ENCODE measurements at places on chromosomes 2 and 18.

GRCh38 chr18:27661320-27662018 is 476.4 kb upstream of the CHST9 start:
- DNase-seq, result peak; percentile 81

DNA sequence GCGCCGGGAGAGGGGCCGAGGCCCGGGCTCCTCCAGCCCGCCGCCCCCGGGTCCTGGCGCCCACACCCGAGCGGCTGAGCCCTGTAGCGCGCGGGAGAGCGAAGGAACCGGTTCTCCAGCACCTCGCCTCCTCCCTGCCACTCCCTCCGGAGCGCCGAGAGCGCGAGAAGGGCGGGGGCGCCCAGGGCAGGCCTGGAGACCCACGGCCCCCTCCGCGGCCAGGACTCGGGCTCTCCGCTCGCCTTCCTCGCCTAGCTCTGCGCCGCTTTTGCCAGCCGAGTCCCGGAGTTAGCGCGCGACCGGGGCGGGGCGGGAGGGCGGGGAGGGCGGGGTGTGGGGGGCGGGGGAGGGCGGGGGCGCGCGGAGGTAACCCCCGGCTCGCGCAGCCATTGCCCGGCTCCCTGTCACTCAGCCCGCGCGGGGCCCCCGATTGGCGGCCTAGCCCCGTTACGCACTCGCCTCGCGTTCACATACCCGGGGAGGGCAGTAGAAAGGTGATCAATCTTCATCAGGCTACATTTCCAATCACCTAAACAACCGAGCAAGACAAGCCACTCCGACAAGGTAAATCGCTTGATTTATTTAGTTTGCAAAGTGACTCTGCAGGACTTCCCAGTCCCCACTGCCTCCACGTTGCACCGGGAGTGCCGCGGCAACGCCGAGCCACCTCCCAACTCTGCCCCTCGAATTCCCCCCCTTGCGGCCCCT is at the start of gene OTX1:
Gene OTX1 (plus strand): TSS at position 497 of the 708 bp plus-strand sequence. CDS start 2,161 bp downstream, outside the sequence.
- DNase-seq, result peak; percentile 54

DNA sequence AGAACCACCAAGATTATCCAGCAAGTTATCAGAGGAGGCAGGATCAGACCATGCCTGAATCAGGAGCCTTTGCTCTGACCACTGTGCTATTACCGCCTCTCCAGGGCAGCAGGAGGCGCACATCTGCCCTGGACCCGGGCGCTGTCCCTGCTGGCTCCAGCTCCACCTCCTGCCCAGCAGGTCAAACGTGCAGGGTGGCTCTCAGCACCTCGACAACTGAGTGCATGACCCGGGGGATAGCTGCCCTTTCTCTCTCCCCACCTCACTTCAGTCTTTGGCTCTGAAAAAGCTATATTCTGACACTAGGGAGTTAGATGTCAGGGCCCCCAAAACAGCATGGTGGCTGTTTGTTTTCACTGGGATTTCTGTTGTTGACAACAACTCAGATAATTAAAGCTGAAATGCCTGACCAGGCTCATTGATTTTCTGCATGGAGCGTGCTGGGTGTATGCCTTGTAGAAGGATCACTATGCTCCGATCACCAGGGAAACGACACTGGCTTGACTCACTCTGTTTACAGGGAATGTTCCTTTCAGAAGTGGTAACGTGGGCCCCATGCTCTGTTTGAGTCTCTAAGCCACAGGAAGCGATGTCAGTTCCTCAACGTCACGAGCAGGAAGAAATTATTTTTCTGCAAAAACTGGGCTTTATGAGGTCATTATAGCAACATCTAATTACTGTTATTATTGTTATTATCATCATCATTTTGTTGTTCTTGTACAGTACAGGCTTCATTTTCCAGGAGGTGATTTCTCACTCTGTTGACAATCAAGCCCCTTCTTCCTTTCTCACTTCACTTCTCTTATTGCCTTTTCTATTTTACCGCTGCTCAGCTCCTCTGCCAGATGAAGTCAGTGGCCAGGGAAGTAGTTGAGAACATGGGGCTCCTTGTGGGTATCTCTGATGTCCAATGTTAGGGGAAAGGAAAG is 125.6 kb downstream of the PLB1 start:
- no peak for DNase-seq

DNA sequence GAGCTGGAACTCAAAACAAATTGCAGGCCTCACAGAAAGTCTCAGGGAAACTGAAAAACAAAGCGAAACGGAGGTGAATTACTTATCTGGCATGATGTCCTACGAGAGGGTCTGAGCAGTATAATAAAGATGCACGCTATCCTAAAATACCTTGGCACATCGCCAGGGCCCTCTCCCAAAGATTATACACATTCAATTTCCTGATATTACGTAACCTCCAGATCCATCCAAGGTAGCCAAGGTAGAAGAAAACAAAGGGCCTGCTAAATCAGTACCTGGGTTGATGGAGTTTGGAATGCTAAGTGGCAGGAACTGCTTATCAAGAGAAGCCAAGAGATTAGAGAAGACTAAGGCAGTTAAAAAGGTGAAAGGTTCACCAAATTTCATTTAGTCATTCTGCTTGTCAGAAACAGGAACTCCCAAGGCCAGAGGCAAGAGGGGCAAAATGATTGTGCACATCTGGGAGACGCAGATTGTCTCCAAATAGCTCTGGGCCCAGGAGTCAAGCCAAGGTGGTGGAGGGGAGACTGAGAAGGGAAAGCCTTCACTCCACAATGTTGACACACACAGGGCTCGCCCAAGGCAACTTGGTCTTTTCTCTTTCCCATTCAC is 236.8 kb upstream of the ATP5MC3 start:
- DNase-seq, result no peak

DNA sequence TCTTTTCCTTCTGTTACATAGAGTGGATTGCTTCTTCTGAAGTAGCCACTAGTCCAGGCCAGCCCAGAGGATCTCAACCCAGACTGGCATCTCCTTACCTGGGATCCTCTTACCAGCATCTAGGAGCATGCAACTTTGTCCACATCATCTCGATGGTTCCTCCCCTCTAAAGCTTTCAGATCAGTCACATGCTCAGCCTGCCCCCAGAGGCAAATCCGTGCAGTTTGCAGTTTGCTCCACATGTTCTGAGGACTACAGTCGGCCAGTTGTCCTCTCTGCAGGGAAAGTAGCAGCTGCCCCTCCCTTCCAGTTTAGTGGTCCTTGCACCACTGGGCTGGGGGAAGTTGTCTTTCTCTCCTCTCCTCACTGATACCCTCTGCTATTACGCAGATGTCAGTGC is 259.8 kb upstream of the APCDD1 start:
- DNase-seq, result no peak

DNA sequence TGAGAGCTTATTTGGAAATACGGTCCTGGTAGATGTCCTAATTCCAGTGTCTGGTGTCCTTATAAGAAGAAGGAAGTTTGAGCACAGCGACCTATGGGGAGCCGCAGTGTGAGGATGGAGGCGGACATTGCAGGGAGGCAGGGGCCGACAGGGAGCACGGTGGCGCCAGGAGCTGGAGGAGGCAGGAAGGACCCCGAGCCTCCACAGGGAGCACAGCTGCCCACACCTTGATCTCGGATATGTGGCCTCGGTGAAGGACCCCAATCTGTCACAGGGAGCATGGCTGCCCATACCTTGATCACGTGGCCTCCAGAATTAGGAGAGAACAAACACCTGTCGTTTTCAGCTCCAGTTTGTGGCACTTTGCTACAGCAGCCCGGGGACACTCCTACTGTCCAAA is 461.6 kb upstream of the SALL3 start:
- DNase-seq, result no peak

DNA sequence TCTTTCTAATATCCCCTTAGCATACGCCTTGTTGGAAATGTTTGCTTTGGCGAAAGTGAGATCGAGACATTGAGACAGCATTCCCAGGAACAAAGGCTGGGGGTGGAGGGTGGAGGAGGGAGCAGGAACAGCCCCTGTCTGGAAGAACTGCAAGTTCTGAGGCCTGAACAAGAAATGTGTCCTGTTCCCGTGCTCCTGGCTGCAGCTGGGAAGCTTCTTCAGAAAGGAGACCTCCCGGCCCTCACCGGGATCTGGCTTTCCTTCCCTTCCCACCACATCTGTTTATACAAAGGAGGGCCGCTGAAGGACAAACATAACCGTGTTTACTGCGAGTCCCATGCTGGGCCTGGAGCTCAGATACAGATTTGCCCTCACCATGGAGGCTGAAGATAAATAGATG is 35.9 kb downstream of the AFF3 start:
- peak; percentile 35 for DNase-seq

GRCh38 chr2:240388471-240389301 is 46.8 kb upstream of the GPC1 start:
- no peak for DNase-seq

DNA sequence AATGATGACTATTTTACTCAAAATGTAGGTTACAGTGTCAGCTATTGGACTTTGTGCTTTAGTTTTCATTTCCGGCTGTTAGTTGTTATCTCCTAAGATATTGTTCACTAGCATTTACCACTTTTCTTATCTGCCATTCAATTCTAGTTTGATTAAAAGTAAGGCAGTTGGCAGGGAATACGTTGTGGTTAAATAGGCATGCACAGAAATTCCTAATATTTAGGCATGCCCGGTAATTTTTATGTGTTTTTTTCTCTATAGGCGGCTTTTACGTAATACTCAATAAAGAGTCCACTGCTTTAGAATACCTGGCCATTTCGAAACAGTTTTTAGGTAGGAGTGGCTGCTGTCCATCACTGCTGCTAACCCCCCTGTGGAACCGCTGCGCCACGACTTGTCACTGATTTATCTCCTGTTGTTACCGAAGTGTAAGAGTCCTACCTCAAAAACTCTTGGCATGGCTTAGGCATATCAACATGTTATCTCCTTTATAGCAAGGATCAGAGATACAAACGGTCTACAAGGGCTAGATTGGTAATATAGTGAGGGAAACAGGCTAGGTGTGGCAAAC is 39.5 kb downstream of the BABAM2 start:
- no peak for DNase-seq

- no peak for DNase-seq
Measured at GRCh38 chr2:205771666-205772065, 89.4 kb downstream of the NRP2 start.

DNA sequence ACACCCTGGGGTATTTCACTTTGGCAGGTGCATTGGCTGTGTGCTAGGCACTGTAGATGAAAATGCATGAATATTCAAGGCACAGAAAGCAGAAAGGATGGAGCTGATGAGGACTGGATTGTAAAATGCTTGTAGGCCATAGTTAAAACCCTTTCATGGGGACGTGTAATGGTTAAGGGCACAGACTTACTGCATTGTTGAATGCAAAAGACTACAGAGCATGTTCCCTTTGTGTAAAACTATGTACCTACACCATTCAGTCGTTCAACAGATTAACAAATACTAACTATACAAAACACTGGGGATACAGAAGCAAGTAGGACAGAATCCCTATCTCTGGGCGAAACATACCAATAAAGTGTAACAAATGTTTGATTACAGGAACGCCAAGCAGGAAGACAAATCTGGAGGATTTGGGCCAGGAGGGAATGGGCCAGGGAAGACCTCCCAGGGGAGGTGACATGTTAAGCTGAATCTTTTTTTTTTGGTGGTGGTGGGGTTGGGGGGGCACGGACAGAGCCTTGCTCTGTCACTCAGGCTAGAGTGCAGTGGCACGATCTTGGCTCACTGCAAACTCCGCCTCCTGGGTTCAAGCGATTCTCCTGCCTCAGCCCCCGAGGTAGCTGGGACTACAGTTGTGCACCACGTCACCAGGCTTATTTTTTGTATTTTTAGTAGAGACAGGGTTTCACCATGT is 19.6 kb upstream of the ROCK2 start:
- DNase-seq, result no peak

DNA sequence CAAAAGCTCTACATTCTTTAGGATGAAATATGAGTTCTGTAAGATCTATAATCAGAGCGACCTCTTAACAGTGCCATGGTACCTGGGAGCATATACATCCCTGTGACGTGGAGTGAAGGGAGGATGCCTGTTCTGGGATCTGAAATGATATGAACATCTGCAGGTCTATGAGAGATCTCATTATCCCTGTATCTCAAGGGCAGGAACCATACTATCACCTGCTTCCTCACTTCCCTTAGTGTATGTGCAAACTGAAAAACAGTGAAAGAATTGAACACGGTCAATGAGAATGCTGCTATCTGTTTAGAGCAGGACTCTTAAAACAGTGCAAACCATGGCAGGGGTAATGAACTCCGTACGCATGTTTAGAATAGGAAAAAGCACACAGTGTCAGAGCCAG is 364.0 kb downstream of the LPIN1 start:
- DNase-seq, result no peak

DNA sequence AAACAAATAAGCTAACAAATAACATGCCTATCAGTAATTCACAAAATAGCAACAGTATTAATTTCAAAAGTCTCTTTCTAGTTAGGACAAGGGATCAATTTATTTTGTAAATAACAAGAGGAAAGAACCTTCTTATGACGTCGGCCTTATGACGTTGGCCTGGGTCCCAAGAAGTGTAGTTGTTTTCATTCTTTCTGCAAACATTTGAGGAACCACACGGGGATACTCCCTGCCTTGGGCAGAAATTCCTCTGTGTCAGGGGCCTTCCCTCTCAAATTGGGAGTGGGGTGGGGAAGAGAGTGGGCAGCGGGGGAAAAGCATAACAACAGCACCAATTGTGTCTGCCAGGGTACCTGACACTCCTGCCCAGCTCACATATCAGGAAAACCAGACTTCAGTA is 1.3 kb downstream of the CCDC68 start:
- no peak for DNase-seq

- no peak for DNase-seq
Measured at GRCh38 chr2:51511002-51511401, 479.1 kb upstream of the NRXN1 start.

DNA sequence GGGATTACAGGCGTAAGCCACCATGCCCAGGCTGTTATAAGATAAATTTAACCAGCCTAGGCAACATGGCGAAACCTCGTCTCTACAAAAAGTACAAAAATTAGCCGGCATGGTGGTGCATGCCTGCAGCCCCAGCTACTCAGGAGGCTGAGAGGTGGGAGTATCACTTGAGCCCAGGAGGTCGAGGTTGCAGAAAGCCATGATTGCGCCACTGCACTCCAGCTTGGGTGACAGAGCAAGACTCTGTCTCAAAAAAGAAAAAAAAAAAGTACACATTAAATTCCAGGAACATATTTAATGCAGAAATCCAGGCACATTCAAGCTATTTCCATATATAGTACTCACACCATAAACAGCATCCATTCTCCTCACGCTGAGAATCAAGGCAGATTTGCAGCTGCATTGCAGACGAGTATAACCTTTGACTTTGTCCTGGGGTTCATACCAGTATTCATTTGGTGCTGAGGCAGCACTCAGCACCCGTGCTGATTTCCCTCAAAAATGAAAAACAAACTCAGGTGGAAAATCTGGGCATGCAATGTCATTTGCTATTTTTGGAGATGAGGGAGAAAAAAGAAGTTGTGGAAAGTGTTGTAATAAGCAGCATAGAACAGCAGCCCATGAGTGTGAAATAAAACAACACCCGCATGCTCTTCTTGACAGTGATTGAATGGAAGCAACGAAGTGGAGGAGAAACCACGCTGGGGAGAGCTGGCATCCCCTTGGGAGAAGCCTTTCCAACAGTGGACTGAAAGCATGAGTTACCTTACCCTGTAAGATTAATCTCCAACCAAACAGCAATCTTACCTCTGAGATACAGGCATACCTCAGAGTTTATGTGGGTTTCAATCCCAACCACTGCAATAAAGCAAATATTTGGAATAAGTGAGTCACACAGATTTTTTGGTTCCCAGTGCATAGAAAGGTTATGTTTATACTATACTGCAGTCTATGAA is 46.8 kb upstream of the ANXA4 start:
- DNase-seq, result no peak

GRCh38 chr18:51941999-51942398 is 398.0 kb upstream of the DCC start:
- DNase-seq, result no peak
